ENCODE measurements at places on chromosomes 5 and 9. TPM values are rescaled to one million over a fixed set of nuclear protein-coding genes. Genes with fewer than 3 reads are reported as not detected.

The SLC6A19 gene
- total RNA-seq: not detected

The SOHLH1 gene
- not detected for total RNA-seq

The RAI14 gene
- 14.0 TPM for total RNA-seq

The ROR2 gene
- 21.8 TPM for total RNA-seq

The SMARCA2 gene
- 109 TPM for total RNA-seq

The SPRY4 gene
- total RNA-seq: 19.9 TPM

The CKMT2 gene
- 1,365 TPM for total RNA-seq

The PNPLA7 gene
- total RNA-seq: 4.6 TPM

The SPATA31D4 gene
- total RNA-seq: not detected

The KIF4B gene
- not detected for total RNA-seq

The NIPAL4 gene
- 1.6 TPM for total RNA-seq

The GOLM1 gene
- 12.4 TPM for total RNA-seq

The INSYN2B gene
- 0.75 TPM for total RNA-seq

The FOXI1 gene
- total RNA-seq: not detected

The CNTNAP3B gene
- total RNA-seq: 19.7 TPM

The IL3 gene
- not detected for total RNA-seq

The COL5A1 gene
- total RNA-seq: 10.9 TPM

The IRF1 gene
- total RNA-seq: 15.8 TPM

The PKN3 gene
- 4.5 TPM for total RNA-seq

The TMC1 gene
- not detected for total RNA-seq

The ARL14EPL gene
- not detected for total RNA-seq

The RIGI gene
- total RNA-seq: 3.1 TPM

The LIFR gene
- 38.9 TPM for total RNA-seq
